T-helper 17 cell (primary cell): ENCODE measurements at places on chromosomes 3 and 15. TPM values are rescaled to one million over a fixed set of nuclear protein-coding genes. Genes with fewer than 3 reads are reported as not detected.
A peak's percentile ranks its signal among the peaks of the same experiment; 100 is the strongest.

SAMMSON gene
- not detected for total RNA-seq

KLHL6 gene
- total RNA-seq, result 29.3 TPM

ZNF592 gene
- total RNA-seq, result 36.5 TPM

GRCh38 chr3:152517502-152517901 is 248.8 kb downstream of the MBNL1 start:
- peaks cover 25% of the 10 kb centered on the region for H3K27me3 ChIP-seq
- H3K27ac ChIP-seq, result no peak overlapping the region
- no peak overlapping the region for H3K4me3 ChIP-seq
- H3K36me3 ChIP-seq, result no peaks in the 10 kb centered on the region
- peaks cover 2% of the 10 kb centered on the region for H3K4me1 ChIP-seq

- no peak for DNase-seq
- H3K27ac ChIP-seq, result no peak overlapping the region
- no peaks in the 10 kb centered on the region for H3K4me1 ChIP-seq
- no peak overlapping the region for H3K4me3 ChIP-seq
Measured at GRCh38 chr3:40086890-40087883, 222.3 kb upstream of the EIF1B start.

GRCh38 chr3:46665763-46666452 is 27.6 kb downstream of the ALS2CL start:
- H3K4me1 ChIP-seq, result peaks cover 16% of the 10 kb centered on the region
- no peak overlapping the region for H3K4me3 ChIP-seq
- H3K27ac ChIP-seq, result no peak overlapping the region
- H3K36me3 ChIP-seq, result no peaks in the 10 kb centered on the region
- peaks cover 20% of the 10 kb centered on the region for H3K27me3 ChIP-seq

DNA sequence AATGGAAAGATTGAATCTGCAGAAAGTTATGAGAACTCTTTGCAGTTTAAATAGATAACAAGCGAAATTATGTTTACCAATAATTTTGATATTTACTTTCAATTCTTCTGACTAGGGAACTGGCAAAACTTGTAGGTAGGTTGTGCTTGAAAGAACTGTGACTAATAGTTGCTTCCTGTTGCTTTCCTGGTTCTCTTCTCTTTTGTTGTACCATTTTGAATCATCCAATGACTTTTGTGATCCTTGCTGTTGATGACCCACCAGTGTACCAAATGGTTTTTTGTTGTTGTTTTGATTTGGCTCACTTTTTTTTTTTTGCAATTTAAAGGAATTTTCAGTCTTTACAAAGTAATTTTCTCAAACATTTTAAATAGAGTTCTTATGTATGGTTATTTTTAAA is 64.9 kb upstream of the DCBLD2 start:
- no peaks in the 10 kb centered on the region for H3K36me3 ChIP-seq
- no peaks in the 10 kb centered on the region for H3K4me1 ChIP-seq
- H3K4me3 ChIP-seq, result no peak overlapping the region
- H3K27me3 ChIP-seq, result no peaks in the 10 kb centered on the region
- DNase-seq, result no peak
- H3K27ac ChIP-seq, result no peak overlapping the region

- DNase-seq, result no peak
- H3K36me3 ChIP-seq, result no peaks in the 10 kb centered on the region
- no peak overlapping the region for H3K4me3 ChIP-seq
- H3K27me3 ChIP-seq, result peaks cover 28% of the 10 kb centered on the region
Measured at GRCh38 chr15:94164202-94164807, 67.1 kb upstream of the MCTP2 start.

GRCh38 chr15:55222588-55222987 is 25.8 kb upstream of the RSL24D1 start:
- H3K4me3 ChIP-seq, result peak overlapping the region; percentile 83
- DNase-seq, result no peak
- no peaks in the 10 kb centered on the region for H3K27me3 ChIP-seq
